Hepatocyte (in vitro differentiated cells): ENCODE measurements at places on chromosomes 12 and 14. TPM values are rescaled to one million over a fixed set of nuclear protein-coding genes. Genes with fewer than 3 reads are reported as not detected.
A peak's percentile ranks its signal among the peaks of the same experiment; 100 is the strongest.

- no peak for DNase-seq
Measured at GRCh38 chr14:90087433-90087832, 25.6 kb downstream of the KCNK13 start.

The KRT83 gene
- total RNA-seq = not detected in 2 replicates

The OR4E2 gene
- total RNA-seq = not detected in 2 replicates

GRCh38 chr12:84954415-84954814 lies 41.8 kb upstream of the SLC6A15 start:
- DNase-seq = no peak

The ETFBKMT gene
- 4.9 and 5.4 TPM in 2 replicates for total RNA-seq

GRCh38 chr14:43145361-43145760 lies 1361.7 kb downstream of the FSCB start:
- no peak for DNase-seq

The AVPR1A gene
- total RNA-seq = 0.76 and 2.4 TPM in 2 replicates

The KLHL28 gene
- total RNA-seq = 14.2 and 16.2 TPM in 2 replicates

DNA sequence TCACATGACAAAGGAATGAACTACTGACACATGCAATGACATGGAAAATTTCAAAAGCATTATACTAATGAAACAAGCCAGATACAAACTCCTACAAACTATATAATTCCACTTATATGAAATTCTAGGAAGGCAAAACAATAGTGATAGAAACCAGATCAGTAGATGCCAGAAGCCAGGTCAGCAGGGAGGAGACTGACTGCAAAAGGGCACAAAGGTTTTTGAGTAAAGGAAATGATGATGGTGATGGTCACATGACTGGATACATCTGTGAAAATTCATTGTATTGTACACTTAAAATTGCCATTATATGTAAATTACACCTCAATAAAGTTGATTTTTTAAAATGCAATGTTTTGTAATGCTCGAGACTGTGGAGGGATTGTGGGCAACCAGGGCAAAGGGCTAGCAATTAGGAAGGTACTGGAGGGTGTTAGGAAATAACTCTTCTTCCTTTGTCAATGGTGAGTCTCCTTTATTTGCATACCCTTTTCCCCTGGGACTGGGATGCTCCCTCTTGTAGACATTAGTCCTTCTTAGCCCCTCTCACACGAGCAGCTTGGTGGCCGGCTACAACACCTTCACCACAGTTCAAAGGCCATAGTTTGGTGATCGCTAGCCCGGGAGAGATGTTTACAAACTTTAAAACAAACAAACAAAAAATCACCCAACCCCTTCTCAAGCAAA lies 6.7 kb upstream of the PRPF40B start:
- DNase-seq = no peak

DNA sequence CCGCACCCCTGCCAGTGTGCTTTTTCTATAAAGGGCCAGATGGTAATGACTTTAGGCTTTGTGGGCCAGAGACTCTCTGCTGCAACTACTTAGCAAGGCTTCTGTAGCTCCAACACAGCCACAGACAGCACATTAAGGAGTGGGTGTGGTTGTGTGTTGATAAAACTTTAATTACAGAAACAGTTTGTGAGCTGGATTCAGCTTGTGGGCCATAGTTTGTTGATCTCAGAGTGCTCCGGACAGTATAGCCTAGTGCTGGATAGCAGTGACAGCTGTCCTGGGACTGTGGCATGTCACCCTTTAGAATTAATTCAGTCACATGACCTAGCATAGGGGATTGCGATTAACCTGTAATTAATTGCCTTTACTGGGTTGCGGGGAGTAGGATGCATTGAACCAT lies 109.7 kb downstream of the ZNF664 start:
- DNase-seq = no peak

DNA sequence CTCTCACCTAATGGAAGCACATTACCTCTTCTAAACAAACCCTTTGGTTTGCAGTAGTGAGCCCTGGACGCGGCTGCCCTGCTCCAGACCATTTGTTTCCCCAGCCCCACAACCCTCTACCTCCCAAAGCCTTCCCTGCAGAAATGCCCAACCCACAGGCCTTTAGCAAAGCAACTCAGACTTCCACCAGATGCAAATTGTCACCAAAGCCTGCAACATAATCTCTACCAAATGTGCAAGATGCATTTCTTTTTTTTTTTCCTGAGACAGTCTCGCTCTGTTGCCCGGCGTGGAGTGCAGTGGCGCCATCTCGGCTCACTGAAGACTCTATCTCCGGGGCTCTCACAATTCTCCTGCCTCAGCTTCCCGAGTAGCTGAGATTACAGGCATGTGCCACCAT lies 56.2 kb downstream of the VWF start:
- DNase-seq = no peak

DNA sequence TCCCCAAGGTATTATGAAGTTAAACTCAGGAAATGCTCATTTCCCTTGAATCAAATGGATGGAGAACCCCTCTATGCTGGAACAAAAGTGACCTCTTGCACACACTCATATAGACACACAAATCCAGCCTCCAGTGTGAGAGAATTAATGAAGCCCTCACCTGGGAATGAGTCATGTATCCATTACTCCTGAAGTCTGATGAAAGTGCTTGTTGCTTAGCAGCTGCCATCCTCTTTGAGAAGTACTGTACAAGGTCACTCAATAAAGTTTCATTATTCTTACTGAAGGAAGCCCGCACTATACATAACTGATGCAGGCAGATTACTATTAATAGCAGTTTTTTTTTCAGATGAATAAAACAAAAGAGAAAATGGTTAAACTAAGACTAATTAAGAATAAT lies 102.3 kb downstream of the RERG start:
- no peak for DNase-seq

DNA sequence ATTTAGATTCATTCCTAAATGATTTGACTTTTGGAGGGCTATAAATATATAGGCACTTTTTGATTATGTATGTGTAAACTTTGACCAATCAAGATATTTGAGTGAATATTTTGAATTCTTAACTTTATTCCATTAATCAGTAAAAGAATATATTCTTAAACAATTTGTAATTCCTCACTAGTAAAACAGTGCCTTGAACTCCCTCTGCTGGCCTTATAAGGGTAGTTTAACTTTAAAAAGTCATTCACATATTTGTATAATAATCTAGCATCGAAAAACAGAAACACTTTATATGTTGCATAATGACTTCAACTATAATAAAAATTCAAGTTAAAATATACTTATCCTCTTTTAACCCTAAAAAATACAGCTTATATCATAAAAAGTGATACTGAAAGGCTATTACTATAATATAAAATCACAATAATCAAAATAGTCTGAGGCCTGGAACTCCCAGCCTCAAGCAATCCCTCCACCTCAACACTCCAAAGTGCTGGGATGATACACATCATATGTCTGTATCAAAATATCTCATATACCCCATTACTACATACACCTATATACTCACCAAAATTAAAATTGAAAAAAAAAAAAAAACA lies 31.2 kb downstream of the CCDC59 start:
- peak; percentile 52 for DNase-seq

The ARF6 gene
- 64.8 and 67.6 TPM in 2 replicates for total RNA-seq

The GPD1 gene
- 46.8 and 64.1 TPM in 2 replicates for total RNA-seq

- DNase-seq = no peak
Measured at GRCh38 chr14:68891851-68892660, 87.0 kb downstream of the ACTN1 start.

The SSTR1 gene
- 6.0 and 7.3 TPM in 2 replicates for total RNA-seq

DNA sequence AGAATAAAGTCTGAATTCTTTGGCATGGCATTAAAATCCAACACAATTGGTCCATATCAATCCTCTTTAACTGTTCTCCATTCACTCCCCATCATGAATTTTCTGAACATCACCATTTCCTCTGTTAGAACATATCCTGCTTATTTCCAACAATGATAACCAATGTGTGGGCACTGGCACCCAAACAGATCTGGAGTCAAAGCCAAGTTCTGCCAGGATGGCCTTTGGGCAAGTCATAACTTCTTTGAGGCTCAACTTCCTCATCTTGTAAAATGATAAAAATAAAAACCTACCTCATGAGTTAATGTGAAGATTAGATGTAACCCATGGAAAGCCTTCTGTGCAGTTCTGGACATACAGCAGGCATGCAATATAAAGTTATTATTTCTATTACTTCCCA lies 12.5 kb downstream of the PAWR start:
- DNase-seq = no peak

DNA sequence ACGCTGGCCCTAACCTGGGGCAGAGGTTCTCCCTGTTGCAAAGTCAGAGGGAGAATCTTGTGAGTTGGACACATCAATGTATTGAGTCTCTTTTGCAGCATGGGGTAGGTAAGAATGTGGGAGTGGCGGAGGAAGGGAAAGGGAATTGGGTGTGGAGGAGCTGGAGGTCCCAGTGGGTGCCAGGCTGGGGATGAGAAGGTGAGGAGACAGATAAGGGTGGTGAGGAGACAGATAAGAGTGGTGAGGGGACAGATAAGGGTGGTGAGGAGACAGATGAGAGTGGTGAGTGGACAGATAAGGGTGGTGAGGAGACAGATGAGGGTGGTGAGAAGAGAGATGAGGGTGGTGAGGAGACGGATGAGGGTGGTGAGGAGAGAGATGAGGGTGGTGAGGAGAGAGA lies 72.9 kb upstream of the SFSWAP start:
- no peak for DNase-seq

DNA sequence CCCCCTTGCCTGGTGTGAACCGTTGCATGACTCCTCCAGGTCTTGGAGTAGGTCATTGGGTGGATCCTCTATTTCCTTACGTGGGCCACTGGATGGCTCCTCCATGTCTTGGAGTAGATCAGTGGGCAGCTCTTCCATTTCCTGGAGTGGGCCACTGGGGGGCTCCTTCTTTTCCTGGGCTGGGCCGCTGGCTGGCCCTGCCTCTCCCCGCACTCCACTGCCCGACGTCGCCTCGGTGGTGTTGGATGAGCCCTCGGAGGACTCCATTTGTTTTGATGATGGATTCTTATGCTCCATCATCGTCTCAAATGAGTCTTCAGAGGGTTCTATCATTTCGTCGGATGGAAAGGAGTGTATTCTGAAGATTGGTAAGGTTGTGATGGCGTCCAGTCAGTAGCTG lies 19.1 kb downstream of the RTL1 start:
- DNase-seq = no peak

DNA sequence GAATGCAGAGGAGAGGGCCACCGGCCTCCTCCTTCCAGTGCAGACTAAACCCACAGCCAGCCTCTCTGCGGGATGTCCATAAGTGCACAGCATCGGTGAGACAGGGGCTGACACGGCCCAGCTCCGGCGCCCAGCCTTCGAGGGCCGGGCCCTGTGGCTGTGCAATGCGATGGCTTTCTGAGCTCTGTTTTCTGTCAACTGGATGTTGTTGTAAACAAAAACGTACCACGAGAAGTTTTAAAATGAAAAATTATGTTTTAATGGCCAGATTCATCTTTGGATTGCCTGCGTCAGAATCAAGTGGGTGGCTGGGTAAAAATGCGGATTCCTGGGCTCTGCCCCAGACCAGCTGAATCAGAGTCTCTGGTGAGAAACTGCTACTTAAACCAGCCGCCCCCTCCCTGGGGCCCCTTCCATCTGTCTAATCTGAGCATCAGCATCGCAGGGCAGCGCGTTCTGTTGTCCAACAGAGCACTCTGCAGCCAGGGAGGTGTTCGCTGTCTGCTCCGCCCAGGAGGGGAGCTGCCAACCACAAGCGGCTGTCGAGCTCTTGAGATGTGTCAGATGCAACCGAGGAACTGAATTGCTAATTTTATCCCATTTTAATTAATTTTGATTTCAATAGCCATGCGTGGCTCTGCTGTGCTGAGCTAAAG lies 133.4 kb downstream of the RFLNA start:
- peak; percentile 80 for DNase-seq

The MYO1A gene
- total RNA-seq = 28.3 and 29.2 TPM in 2 replicates

- no peak for DNase-seq
Measured at GRCh38 chr12:132243596-132244310, 85.6 kb downstream of the GALNT9 start.

The NELL2 gene
- 22.2 and 31.3 TPM in 2 replicates for total RNA-seq

The AICDA gene
- 0.12 and 0.23 TPM in 2 replicates for total RNA-seq

- DNase-seq = no peak
Measured at GRCh38 chr12:120795441-120796178, 70.0 kb downstream of the ACADS start.

- DNase-seq = peak; percentile 69
Measured at GRCh38 chr12:113271853-113272561, 50.7 kb downstream of the TPCN1 start.

The POP5 gene
- total RNA-seq = 29.3 and 34.0 TPM in 2 replicates

- DNase-seq = no peak
Measured at GRCh38 chr12:91417650-91418049, 235.0 kb upstream of the DCN start.

DNA sequence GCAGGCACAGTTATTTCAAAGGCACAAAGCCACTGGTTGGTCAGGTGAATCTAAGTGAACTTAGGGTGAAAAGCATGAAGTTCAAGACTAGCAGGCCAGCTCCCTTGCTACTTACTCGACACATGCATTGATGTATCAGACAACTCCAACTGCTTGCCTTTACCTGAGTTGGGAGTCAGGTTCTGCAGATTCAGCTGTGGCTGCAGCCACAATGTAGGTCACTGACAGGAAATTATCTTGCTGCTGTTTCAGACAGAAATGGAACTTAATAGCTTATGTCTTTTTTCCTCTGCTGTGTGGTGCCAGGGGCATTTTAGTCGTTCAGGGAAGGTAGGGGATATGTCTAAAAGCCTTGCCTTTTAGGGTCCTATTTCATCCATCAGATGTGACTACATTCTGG lies 125.6 kb upstream of the RPH3A start:
- no peak for DNase-seq

DNA sequence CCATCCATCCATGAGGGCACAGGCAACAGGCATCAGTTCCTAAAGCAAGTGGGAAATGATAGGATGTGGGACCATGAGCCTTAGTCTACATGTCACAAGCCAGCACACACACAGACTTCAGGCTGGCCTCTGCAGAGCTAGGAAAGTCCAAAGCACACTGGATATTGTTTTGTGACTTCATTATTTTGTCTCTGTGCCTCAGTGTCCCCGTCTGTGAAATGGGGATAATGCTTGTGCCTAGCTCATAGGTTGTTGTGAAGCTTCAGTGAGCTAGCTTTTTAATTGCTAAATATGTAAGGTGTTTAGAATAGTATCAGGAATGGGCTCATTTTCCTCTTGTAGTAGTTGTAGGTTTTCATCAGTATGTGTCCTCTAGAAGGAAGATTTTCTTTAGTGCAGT lies 27.0 kb upstream of the PLEK2 start:
- no peak for DNase-seq

DNA sequence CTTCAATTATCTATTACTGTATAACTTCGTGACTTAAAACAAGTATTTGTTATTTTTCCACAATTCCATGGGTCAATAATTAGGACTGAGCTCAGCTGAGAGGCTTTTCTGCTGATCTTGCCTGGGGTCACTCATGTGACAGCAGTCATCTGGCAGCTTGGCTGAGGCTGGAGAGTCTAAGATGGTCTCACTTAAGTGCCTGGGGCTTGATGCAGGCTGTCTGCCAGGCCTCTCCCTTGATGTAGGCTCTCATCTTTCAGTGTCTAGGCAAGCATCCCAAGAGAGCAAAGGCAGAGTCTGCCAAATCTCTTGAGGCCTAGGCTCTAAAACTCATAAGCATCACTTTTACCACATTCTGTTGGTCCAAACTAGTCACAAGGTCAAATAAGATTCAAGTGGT lies 93.2 kb downstream of the NKX2-1 start:
- DNase-seq = no peak

The LIN7A gene
- 9.9 and 11.8 TPM in 2 replicates for total RNA-seq

The MGST1 gene
- 256 and 271 TPM in 2 replicates for total RNA-seq
